ENCODE measurements at places on chromosomes 7 and 10.
A peak's percentile ranks its signal among the peaks of the same experiment; 100 is the strongest.

- no peak for DNase-seq
Observed at GRCh38 chr10:48796713-48797245, 112.1 kb downstream of the WDFY4 start.

- DNase-seq: no peak
Observed at GRCh38 chr7:112172870-112173567, 33.2 kb downstream of the DOCK4 start.

DNA sequence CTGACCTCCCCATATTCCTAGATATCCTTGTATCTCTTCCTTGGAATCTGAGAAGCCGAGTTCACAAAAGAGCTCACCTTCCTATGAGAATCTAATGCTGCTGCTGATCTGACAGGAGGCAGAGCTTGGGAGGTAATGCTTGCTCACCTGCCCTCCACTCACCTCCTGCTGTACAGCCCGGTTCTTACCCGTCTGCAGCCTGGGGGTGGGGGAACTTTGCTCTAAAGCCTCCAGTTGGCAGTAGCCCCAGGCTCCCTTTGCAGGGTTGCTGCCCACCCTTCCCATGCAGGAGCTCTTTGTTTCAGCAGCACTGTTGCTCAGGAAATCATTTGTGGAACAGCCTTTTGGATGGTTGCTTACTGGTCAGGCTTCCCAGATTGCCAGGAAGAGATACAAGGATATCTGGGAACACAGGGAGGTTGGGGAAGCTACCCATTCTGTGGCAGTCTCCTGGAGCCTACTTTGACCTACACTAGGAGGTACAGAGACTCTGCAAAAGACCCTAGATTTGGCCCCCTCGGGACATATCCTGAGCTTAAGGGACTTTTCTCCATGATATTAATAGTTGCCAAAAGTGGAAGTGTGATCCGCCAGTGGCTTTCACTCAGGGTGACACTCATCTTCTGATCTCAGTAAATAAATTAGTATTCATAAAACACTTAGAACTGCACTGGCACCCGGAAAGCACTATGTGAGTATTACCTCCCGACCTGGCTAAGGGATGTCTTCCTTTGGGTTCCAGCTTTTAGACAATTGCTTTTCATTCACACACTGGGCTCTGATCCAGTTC is 363.7 kb upstream of the PODXL start:
- no peak for DNase-seq

DNA sequence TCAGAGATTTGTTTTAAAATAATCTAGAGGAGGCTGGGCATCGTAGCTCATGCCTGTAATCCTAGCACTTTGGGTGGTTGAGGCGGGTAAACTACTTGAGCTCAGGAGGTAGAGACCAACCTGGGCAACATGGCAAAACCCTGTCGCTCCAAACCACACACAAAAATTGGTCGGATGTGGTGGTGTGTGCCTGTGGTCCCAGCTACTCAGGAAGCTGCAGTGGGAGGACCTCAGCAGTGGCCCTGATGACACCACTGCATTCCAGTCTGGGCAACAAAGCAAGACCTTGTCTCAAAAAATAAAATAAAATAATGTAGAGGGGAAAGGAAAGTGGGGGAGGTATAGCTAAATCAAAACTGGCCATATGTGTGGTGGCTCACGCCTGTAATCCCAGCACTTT is 13.9 kb upstream of the PPP3CB start:
- no peak for DNase-seq

GRCh38 chr7:115229401-115230105 is 307.7 kb downstream of the MDFIC start:
- no peak for DNase-seq

DNA sequence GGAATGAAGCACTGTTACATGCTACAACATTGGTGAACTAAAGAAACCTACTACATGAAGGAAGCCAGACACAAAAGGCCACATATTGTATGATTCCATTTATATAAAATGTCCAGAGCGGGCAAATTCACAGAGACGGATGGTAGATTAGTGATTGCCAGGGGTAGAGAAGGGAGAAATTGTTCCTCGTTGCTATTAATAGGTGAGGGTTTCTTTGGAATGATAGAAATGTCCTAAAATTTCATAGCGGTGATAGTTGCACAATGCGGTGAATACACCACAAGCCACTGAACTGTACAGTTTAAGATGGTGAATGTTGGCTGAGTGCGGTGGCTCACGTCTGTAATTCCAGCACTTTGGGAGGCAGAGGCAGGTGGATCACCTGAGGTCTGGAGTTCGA is 29.0 kb downstream of the DENND2A start:
- DNase-seq: no peak

DNA sequence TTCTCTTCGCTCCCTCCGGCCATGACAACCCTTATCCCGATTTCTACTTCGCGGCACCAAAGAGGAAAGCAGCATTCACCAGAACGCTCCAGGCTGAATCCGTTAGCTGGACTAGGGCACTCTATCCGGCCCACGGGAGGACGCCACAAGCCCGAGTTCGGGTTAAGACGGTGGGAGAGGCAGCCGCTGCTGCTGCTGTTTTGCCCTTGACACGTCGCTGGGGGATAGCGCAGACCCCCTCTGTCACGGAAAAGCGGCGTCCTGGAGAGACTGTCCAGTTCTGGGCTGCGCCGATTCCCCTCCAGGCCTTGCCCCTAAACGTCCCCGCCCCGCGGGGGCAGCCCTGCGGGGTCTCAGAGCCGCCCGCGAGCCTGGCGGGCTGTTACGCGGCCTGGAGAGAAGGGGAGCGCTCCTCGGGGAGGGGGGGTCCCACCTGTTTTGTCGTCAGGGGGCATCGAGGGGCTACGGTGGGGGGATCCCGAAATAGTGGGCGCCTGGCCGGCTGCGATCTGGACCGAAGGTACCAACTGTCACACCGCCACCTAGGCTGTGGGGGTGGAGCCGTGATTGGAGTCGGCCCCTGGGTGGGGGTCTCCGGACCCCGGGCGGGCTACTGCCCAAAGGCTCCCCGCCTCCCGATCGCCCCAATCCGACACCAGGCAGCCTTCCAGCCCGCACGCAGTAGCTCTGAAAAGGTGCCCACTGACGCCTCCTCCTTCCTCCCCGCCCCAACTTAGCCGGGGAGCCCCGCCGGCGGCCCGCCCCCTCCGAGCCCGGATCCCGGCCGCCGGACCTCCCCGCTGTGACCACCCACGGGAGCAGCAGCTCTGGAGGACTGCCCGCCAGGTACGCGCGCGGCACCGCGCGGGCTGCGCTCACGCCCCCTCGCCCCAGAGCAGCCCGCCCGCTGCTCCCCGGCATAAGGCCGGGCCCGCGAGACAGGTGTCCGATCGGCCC is 772 bp downstream of the SGMS1 start:
- DNase-seq: peak; percentile 50

GRCh38 chr7:48741545-48741944 is 182.8 kb upstream of the CDC14C start:
- DNase-seq: no peak

DNA sequence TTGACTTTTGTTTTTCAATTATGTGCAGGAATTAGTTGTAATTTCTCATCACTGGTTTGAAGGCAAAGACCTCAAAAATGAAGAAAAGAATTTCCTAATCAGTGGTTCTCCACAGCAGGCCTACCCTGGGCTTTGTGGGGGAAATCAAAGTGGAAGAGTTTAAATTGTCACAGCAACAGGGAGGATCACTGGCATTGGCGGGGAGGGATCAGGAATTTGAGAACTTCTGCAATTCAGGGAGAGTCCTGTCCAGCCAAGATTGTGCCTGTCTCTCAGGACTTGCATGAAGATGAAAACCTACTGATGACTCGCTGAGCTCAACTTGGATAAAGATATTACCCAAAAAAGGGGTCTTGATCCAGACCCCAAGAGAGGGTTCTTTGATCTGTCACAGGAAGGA is 70.1 kb downstream of the HACD1 start:
- no peak for DNase-seq

DNA sequence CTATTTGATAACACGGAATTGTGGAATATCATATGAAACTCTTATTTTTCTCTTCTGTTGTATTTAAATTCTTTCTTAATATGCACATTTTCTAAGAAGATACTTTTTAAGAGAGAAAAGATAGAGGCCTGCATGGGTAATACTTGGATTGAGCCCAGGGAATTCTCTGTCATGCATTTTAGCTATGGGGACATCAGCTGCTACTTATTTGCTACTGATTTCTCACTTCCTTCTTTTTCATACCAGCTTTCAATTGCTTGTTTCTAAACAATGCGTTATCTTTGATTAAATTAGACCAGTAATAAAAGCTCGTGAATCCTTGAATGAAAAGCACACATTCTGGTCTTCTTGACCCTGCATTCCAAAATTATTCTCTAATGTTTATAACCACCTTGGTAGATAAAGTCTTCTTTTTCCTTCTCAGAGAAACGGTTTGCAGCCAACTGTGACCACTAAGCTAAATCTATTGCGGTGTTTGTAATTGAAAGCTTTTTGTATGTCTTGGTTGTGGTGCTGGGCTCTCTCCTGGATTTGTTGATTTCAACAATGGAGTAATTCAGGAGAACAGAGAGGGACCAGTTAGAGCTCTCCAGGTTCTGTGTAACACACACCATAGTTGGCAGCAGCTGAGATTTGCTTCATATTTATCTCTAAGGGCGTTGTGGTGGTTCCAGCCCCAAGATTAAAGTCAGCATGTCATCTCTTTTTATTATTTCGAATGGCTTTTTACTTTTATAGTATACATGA is 139.3 kb downstream of the PPP1R9A start:
- DNase-seq: no peak

DNA sequence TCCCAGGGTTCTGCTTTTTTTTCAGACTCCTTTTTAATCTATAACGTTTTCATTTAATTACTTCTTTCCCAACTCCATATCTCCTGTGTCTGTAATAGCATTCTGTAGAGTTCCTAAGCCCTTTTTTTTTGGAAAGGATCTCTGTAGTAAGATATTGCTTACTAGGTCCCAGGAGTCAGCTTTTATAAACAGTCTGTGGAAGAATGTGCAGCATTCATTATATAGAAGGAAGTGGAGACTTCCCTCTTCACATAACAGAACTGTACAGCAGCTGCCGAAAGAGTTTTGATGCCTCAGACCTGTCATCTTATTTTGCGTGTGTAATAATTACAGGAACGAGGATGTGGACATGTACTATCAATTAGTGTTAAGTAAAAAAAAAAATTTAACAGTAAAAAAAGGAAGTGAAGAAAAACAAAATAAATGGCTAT is 7.4 kb upstream of the STEAP4 start:
- DNase-seq: no peak

DNA sequence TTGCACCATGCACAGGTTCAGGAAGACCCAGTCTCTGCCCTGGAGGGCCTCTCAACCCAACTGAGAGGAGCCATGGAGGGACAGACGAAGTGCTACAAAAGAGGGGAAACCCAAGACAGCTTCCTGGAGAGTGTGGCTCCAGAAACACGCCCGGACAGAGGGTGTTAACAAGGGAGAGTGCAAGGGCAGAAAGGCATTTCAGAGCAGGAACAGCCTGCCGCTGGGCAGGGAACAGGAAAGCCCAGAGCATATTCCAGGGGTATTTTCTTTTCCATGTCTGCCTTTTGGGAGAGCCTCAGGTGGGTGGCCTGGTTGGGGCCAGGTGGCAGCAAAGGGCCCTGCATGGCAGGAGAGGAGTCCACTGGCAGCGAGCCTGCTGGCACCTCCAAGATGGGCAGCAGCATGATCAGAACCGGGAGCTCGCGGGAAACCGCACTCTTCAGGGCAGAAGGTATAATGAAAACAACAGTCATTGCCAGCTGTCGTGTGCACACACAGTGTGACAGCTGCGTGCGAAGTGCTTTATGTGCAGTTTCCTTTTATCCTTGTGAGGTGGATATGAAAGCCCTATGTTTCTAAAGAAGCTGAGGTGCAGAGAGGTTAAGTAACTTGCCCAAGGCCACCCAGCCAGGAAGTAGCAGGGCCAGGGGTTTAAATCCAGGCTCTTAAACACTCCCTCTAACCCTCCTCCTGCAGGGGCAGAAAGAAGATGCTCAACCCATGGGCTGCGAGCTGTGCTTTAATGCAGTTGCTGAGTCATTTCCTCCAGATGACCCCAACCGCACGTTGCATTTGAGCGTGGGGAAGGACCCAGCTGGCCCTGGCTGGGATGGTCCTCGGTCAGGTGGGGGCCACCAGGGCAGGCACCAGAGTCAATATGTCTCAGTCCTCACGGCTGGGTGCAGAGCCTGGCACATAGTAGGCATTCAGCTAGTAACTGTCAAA is 128.6 kb downstream of the OAT start:
- no peak for DNase-seq

DNA sequence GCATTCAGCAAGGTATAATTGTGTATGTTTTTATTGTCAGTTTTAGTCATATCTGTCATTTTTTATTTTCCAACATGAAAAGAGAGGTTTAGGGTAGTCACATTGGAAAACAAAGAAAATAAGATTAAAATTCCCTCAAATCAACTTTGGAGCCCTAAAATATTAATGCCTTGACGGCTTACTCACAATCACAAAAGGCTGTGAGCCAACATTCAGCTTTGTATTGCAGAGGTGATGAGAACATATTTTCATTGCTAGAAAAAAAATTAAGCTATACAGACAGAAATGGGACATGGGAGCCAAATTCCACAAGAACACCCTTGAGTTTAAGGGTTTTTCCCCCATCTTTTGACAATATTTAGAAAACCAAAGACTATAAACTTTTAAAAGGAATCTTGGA is 30.2 kb downstream of the CALD1 start:
- no peak for DNase-seq

Measured in head of caudate nucleus (tissue), 42 donors.